ENCODE measurements at places on chromosomes 5 and 9.
A peak's percentile ranks its signal among the peaks of the same experiment; 100 is the strongest.

GRCh38 chr9:137319739-137320551 is 17.9 kb upstream of the NRARP start:
- DNase-seq, result no peak

- no peak for DNase-seq
These were observed 29.3 kb downstream of the RCL1 start for GRCh38 chr9:4822057-4822456.

DNA sequence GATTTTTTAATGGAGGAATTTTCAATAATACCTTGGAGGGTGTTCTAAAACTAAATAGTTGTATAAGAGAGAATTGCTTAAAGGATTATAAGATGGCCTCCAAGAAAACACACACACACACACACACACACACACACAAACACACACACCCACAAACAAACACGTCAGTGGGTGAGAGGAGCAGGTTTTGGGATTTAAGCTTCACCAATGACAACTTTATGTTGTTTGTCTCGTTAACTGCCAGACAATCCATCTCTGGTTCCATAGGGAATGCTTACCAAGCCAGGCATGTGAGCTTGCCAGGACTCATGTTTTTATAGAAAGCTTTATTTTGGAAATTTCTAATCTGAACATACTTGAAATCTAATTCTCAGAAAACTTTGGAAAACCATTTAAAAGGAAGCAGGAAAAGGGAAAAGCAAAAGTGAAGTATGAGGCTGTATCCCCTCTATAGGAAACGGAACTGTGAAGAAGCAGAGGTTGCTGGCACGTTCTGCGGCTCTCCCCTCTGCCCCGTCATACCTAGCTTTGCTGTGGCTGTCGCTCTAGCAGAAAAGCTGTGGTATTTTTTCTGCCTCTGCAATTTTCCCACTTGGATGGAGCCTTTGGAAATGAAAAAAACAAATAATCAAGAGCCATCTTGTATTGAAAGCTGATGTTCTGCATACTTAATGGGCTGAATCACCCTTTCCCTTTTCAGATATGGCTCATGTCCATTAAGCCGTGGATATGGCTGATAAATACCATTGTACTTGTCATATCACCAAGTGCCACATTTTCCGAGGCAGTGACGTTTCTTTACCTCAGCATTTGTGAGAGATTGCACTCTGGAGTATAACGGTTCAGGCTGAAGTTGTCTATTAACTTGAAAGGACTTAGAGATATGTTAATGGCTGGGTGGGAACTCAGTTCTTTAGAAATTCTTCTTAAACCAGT is 112.7 kb downstream of the NTRK2 start:
- DNase-seq, result no peak

DNA sequence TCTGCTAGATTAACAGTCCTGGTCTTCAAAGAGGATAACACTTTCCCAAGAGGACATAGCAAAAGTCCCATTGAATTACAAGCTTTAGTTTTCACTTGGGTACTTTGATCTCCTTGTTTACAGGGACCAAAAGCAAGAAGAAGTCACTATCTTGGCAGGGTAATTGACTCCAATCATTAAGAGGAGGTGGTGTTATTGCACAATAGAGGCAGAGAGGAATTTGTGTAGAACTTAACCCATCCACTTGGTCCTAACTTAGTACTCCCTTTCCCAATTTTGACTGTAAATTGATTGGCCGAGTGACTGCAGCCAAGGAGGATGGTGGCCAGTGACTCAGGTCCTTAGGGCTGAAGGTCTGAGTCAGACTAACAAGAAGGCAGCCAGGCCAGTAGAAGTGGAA is 9.3 kb upstream of the TRPC7 start:
- DNase-seq, result no peak

GRCh38 chr5:176676361-176676824 is 29.1 kb downstream of the TSPAN17 start:
- no peak for DNase-seq

DNA sequence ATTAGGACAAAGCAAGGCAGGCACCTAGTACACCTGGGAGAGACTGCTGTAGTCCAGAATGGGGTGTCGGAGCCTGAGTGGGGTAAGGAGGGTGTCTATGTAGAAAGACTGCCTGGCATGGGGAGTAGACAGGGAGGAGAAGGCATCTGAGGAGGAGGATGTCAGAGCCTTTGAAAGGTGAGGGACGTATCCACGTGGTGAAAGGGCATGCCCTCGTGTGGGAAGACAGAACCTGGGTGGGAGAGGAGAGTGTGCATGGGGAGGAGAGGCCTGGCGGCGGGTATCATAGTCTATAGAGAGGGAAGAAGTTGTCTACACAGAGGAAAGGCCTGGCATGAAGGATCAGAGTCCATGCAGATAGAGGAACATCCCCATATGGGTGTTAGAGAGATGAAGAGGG is 91.8 kb downstream of the NDFIP1 start:
- DNase-seq, result no peak

DNA sequence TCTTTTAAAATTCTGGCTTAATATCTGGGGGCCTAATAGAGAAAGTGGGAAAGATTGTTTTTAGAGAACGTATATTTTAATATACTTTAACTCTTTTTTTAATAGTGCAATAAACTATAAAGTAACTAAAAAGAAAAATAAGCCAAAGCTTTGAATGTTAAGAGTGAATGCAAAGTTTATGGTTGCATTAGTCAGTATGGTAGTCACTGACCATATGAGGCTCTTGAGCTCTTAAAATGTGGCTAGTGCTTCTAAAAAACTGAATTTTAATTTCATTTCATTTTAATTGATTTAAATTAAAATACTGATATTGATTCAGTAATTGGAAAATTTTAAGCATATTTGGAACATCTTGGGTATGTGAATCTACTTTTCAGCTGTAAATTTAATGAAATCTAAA is 310.7 kb downstream of the PJA2 start:
- no peak for DNase-seq

- peak; percentile 48 for DNase-seq
These were observed 43.1 kb downstream of the NDFIP1 start for GRCh38 chr5:142151436-142152383.

DNA sequence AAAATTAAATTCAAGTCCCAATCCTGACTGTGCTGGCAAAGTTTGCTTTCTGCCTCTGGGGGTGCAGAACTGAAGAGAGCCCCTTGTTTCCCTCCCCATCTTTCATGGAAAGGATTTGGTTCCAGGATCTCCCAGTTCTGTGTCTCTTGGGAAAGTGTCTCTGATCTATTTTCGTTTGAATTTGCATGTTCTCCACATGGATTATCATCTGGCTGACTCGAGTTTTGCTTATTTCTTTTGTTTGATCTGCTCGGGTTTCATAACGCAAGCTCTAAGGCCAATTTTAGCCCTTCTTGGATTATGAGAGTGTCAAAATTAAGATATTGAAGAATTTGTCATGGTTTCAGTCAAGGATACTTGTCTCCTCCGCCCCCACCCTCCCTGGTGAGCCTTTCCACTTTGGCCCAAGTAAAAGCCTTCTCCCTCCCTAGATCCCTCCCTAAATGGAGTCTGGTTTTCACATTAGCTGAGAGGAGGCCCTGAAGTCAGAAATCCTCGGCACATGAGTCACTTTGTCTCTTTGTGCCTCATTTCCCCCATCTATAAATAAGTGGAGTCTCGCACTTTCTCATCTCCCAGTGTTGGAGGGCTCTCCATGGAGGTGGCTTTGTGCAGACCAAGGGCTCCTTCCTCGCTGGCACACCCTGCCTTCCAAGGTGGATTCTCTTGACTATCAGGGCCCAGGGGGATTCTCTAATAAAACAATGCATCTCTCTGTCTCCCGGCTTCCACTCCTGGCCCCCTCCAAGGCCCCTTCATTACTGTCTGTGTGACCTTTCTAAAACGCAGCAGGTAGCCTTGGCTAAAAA is 17.3 kb downstream of the ADRB2 start:
- DNase-seq, result no peak

- no peak for DNase-seq
These were observed 200.9 kb upstream of the ADAMTS16 start for GRCh38 chr5:4939042-4939781.
